ENCODE measurements at places on chromosomes 5 and 9.

DNA sequence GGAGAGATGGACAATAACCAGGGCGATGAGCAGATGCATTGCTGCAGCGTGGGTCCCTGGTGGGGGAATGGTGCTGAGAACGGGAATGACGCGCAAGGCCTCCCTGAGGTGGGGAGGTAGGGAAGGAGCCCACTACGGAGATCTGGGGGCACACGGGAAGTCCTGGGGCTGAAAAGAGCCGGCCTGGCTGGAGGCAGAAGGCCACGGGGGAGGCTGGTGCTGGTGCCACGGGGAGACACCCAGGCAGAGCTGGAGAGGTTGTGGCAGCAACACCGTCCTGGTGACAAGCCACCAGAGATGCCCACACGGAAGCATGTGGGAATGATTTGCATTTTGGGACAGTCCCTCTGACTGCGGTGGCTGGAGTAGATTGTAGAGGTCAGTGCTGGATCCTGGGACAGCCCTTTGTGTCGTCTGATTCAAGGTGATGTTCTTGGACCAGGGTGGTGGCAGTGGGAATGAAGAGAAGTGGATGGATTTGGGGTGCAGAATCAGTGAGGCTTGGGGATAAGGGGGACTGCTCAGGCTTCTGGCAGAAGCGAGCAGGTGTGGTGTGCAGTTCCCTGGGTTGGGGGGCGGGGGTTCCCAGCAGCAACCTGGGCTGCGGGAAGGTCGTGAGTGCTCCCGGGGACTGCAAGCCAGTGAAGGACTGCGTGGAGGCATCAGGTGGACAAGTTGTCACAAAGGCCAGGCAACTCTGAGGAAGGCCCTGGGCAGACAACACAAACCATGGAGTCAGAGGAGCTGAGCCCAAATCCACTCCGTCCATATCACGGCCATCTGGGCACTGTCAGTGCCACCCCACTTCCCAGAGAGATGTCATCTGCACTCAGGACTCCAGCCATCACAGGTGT is 25.2 kb upstream of the CNOT6 start:
- no peak for DNase-seq

GRCh38 chr9:5095795-5096194 is 89.6 kb downstream of the INSL6 start:
- DNase-seq = no peak

GRCh38 chr9:5388026-5388819 is 48.5 kb upstream of the RLN1 start:
- DNase-seq = peak; percentile 24

DNA sequence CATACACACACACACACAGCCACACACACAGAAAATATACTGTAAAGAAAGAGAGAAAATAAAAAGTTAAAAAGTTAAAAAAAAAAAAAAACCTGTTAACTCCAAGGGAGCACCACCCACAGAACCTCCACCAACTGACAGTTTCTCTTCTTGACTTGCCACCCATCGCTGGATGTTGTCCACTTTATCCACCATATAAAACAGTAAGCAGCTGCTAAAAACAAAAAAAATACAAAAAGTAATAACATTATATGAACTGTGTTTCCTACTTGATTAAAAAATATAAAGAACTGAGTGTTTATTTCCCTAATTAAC is 1.2 kb downstream of the PURA start:
- no peak for DNase-seq

- no peak for DNase-seq
These were observed 200.0 kb upstream of the ATP10B start for GRCh38 chr5:161051920-161052500.

- no peak for DNase-seq
These were observed 341.7 kb upstream of the CLINT1 start for GRCh38 chr5:158200619-158201018.

- DNase-seq = peak; percentile 66
These were observed 69.9 kb upstream of the PLPP1 start for GRCh38 chr5:55604611-55605067.

DNA sequence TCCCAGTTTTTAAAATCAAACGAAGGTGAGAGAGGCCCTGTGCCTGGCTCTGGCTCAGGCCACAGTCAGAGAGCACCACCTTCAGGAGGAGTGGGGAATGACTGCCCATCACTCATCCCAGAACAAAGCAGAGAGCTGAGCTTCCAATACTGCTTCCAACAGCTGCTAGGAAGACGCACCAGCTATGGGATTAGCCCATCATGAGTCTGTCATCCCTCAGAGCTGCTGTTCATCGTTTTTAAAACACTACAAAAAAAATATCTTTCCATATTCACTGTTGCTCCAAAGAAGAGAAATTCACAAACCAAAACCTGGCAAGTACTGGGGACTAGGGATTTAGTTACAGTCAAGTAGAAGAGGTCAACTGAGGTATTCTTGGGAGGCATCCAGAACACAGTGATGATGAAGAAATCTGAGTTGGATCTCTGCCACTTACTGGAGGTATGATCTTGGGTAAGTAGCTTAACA is 102.4 kb downstream of the CDK5RAP2 start:
- DNase-seq = peak; percentile 75

DNA sequence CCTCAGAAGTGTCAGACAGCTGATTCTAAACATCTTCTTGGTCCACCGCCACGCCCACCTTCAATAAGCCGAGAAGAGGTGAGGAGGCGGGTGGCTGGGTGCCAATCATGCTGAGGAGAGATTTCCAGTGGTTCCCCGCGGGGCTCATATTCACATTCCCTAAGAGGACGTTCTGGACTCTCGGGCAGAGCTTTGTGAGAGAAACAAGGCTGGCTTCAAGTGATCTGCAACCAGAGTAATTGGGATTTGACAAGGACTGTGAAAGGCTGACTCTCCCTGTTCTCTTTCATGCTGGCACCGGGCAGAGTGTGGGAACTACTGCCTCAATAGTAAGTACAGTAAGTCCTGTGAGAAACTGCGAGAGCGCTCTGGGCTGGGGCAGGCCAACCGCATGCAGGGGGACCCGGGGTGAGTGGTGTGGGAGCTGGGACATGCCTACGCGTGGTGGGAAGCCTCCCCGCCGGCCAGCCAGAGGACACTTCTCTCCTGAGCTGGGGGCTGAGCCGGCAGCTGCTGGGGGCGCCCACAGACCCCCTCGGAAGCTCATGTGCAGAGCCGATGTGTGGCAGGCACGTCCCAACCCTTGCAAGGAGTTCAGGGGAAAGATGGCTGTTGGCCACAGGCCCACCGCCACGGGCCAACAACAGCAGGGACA is 110.9 kb downstream of the LIFR start:
- DNase-seq = no peak

DNA sequence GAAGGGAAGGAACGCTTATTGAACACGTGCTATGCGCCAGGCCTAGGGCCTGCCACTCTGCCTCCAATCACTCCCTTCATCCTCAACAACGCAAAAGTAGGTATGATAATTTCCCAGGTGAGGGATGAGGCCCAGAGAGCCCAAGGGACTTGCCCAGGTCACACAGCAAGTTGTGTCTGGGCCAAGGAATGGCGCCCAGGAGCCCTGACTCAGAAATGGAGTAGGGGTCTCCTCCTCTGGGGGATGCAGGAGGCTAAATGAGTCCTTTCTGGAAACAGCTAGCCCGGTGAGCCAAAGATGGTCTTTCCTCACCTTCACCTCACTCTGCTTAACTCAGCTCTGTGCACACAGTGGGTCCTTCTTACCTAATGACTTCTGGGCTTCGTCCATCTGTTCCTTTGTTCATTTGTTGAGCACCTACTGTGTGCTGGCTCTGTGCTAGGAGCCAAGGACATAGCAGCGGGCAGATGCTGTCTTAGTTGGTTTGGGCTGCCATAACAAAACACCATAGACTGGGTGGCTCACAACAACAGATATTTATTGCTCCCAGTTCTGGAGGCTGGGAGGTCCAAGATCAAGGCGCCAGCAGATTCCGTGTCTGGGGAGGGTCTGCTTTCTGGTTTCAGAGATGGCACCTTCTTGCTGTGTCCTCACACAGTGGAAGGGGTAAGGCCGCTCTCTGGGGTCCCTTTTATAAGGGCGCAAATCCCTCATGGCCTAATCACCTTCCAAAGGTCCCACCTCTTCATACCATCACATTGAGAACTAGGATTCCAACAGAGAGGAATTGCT is 22.3 kb upstream of the NEURL1B start:
- no peak for DNase-seq

DNA sequence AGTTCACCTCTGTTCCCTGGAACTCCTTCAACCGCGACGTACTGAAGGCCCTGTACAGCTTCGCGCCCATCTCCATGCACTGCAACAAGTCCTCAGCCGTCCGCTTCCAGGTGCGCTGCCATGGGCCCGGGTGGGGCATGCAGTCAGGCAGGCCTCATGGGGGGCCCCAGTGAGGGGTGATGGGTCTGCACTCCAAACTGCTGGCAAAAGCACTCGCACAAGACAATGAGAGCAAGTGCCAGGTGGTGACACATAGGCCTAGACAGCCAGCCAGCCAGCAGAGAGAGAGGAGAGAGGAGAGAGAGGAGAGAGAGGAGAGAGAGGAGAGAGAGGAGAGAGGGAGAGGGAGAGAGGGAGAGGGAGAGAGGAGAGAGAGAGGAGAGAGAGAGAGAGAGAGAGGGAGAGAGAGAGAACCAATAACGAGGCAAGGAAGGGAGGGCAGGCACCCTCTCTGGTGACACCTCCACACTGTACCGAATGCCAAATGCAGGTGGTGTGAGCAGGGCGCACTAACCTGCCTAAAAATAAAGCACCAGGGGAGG is 21.0 kb downstream of the DBH start:
- DNase-seq = no peak

GRCh38 chr9:122113574-122113973 is 20.5 kb upstream of the TTLL11 start:
- DNase-seq = no peak

GRCh38 chr5:132457371-132458225 is 33.0 kb downstream of the IRF1 start:
- DNase-seq = peak; percentile 88

DNA sequence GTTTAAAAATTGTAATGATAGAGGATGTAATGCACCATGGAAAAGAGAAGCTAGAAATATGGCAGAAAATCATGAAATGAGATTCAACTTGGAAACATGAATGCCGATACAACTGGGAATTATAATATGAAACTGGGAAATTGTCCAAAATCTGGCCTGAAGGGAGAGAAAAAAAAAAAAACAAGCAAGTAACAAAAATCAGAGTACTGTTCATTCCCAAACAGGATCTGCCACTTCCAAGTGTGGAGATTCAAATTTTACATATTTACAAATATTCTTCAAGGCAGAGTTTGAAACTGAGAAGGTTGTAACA is 56.6 kb upstream of the MOCS2 start:
- DNase-seq = no peak

GRCh38 chr5:116528519-116529234 is 45.9 kb downstream of the SEMA6A start:
- DNase-seq = no peak

Data from RPMI7951 (cell line).